GM23248 (cell line): ENCODE measurements at places on chromosomes 5 and 9. TPM values are rescaled to one million over a fixed set of nuclear protein-coding genes. Genes with fewer than 3 reads are reported as not detected.

Gene LAMC3
- not detected in 2 replicates for total RNA-seq

Gene SOX30
- not detected in 2 replicates for total RNA-seq

Gene DEPDC1B
- total RNA-seq = 2.5 and 8.5 TPM in 2 replicates

Gene ADAMTS6
- 62.5 and 76.0 TPM in 2 replicates for total RNA-seq

DNA sequence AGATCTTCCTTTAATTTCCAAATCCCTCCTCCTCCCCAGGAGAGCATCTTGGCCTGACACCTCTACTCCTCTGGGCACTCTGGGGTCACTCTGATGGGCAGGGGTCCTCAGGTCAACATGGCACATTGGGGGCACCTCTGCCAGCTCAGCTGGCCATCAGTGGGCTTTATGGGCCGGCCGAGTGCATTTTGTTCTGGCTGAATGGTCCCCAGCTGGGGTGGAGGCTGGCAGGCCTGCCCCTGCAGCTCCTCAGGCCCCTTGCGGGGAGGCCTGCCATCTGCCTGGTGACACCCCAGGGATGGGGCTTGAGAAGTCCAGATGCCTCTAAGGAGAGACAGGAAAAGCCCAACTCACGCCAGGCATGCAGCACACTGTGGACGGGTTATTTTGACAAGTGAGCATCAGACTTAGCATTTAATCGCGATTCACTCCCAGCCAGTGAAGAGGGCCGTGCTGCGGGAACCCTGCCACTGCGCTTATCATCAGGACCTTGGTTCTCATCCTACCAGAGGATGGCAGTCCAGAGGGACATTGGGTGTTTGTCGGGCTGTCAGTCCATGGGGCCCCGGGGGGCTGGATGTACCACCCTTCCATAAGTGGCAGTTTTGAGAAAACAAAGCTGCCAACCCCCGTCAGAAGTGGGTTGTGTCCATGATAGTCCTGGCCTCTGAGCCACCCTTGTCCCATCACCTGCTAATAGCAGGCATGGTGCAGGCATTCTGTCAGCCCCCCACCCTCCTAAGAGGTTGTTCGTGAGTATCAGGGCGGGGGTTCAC is 21.7 kb downstream of the PHF2 start:
- H3K36me3 ChIP-seq = no peaks in the 10 kb centered on the region
- no peak overlapping the region for H3K4me3 ChIP-seq
- no peaks in the 10 kb centered on the region for H3K27me3 ChIP-seq

- H3K27ac ChIP-seq = no peak overlapping the region
- DNase-seq = no peak
- H3K36me3 ChIP-seq = no peaks in the 10 kb centered on the region
- 0 out of 2 replicates have a peak, but pooled peaks cover 7% of the 10 kb centered on the region for H3K27me3 ChIP-seq
- H3K4me1 ChIP-seq = no peaks in the 10 kb centered on the region
Measured at GRCh38 chr9:13878241-13878711, 435.7 kb downstream of the NFIB start.

GRCh38 chr9:116416421-116416820 is 262.8 kb downstream of the PAPPA start:
- no peak overlapping the region for H3K27ac ChIP-seq
- peaks cover 3% of the 10 kb centered on the region; the same call in 1 of the 2 replicates for H3K4me1 ChIP-seq
- no peaks in the 10 kb centered on the region for H3K27me3 ChIP-seq
- DNase-seq = no peak

DNA sequence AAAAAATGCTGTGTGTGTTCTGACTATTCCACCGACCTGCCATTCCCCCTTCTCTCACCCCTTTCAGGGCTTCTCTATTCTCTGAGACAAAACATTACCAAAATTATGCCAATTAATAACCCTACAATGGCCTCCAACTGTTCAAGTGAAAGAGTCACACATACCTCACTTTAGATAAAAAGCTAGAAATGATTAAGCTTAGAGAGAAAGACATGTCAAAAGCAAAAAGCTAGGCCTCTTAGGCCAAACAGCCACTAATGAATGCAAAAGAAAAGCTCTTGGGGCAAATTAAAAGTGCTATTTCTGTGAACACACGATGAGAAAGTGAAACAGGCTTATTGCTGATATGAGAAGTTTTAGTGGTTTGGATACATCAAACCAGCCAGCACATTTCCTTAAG is 279.6 kb upstream of the GRAMD2B start:
- H3K36me3 ChIP-seq = no peaks in the 10 kb centered on the region
- H3K4me3 ChIP-seq = no peak overlapping the region
- DNase-seq = no peak
- H3K27me3 ChIP-seq = no peaks in the 10 kb centered on the region
- no peak overlapping the region for H3K27ac ChIP-seq

DNA sequence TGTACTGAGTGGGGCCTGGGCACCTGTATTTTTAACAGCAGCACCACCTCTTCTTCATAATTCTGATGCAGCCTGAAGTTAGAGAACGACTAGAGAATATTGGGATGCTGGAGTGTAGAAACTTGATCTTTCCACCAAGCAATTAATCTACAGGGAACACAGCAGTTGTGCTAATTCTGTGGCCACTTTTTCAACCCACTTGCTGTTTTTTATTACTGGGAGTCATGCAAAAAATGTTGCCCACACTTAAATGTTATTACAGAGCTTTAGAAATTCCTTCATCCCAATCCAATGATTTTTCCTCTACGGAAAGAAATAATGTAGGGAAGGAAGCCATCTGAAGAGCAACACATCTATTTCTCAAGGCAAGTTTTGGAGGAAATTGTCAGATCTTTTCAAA is 190.9 kb upstream of the TUT7 start:
- H3K36me3 ChIP-seq = no peaks in the 10 kb centered on the region
- H3K4me3 ChIP-seq = no peak overlapping the region
- H3K27ac ChIP-seq = no peak overlapping the region

DNA sequence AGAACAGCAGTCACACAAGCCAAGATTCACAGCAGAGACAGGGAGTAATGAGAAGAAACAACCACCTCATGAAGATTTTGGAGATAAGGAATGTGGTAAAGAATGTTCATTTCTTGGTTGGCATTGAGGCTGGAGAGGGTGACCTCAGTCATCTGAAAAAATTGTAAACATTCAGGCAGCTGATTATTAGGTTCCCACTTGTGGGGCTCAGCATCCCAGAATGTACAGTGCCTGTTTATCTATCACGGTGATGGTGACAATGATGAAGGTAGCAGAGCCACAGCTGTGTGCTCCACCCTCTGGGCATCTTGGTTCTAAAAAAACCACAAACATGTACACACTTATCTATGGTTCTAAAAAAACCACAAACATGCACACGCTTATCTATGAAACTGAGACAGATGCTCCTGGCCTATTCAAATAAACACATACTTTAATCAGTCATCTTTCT is 143.9 kb upstream of the MOCS2 start:
- DNase-seq = peak; percentile 65
- H3K4me3 ChIP-seq = no peak overlapping the region
- peaks cover 55% of the 10 kb centered on the region for H3K4me1 ChIP-seq
- no peaks in the 10 kb centered on the region for H3K27me3 ChIP-seq
- no peaks in the 10 kb centered on the region for H3K36me3 ChIP-seq

DNA sequence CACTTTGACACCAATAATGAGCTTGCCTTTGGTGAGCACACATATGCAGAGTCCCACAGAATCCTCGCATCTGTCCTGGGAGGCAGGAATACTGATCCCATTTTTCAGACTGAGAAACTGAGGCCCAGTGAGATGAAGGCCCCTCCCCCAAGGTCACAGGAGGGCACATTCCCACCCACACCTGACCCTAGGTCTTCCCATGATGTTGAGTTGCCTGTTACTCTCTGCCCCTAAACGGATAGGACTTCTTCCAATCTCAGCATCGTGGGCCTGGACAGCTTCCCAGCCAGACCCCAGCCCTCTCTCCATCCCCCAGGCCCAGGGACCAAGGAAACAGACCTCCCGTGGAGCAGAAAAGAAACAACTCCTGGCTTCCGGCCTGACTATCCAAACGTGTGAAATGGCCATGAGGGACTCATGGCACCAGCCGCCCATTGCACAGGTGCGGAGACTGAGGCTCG is 877 bp downstream of the SH3GLB2 start:
- peak overlapping the region; percentile 72 for H3K4me3 ChIP-seq
- no peaks in the 10 kb centered on the region for H3K36me3 ChIP-seq

- no peaks in the 10 kb centered on the region for H3K27me3 ChIP-seq
- DNase-seq = no peak
- H3K36me3 ChIP-seq = no peaks in the 10 kb centered on the region
- peak overlapping the region; percentile 37 for H3K27ac ChIP-seq
Measured at GRCh38 chr5:65014769-65015168, 246.0 kb downstream of the CWC27 start.

DNA sequence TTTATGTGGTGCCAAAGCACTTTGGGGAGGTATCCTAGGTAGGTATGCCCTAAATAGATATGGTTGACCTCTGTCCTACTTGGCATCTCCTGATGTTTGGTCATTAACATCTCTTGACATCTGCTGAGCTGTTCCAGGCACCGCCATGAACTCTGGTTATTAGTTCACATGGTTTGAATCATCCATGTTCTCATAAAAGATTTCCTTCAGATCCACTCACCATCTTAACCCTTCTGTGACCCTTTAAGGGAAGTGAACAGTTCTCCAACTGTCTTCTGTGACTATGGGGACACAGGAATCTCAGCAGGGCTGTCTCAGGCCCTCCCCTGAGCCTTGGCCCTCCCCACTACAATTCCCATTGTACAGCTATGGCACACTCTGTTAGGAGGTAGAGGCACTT is 167.7 kb downstream of the CDH6 start:
- peaks cover 60% of the 10 kb centered on the region for H3K4me1 ChIP-seq
- H3K27ac ChIP-seq = peak overlapping the region; percentile 87

DNA sequence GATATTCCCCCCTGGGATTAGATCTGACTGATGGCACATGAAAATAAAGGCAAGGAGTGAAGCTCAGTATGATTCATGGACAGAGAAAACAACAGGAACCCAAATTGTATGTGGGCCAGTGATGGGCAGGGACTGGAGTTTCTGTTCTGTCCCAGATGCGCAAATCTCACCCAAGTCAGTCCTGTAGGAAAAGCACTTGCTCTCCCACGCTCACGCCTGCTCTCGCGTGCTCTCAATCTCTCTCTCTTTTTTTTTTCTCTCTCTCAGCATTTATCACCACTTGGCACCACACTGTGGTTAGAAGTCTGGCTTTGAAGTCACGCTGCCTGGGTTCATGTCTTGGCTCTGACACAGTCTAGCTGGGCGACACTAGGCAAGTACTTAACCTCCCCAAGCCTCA is 106.5 kb upstream of the LRRTM2 start:
- H3K27ac ChIP-seq = peak overlapping the region; percentile 76
- H3K4me1 ChIP-seq = peaks cover 40% of the 10 kb centered on the region
- DNase-seq = peak; percentile 78

- H3K4me1 ChIP-seq = 0 out of 2 replicates have a peak, but pooled peaks cover 5% of the 10 kb centered on the region
- no peaks in the 10 kb centered on the region for H3K36me3 ChIP-seq
- no peak overlapping the region for H3K27ac ChIP-seq
- no peak overlapping the region for H3K4me3 ChIP-seq
- H3K27me3 ChIP-seq = no peaks in the 10 kb centered on the region
Measured at GRCh38 chr5:50710838-50711237, 44.4 kb downstream of the PARP8 start.

DNA sequence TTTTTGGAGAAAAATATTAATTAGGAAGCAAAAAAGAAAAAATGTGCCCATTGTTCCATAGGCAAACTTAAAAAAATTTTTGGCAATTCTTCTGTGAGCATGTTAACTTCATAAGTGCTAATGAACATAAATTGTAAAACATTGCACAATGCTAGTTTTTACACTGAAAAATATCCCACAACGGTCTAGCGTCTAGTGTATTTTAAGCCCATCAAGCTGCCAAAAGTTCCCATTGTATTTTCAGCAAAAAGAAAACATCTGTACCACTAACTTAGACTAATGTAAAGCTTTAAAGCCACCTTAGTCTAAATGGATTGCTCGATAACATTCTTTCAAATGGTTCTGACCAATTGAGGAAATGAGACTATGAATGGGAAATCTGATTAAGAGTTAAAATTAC is 2.8 kb downstream of the NR6A1 start:
- peaks cover 67% of the 10 kb centered on the region for H3K27me3 ChIP-seq
- DNase-seq = no peak
- H3K36me3 ChIP-seq = no peaks in the 10 kb centered on the region

DNA sequence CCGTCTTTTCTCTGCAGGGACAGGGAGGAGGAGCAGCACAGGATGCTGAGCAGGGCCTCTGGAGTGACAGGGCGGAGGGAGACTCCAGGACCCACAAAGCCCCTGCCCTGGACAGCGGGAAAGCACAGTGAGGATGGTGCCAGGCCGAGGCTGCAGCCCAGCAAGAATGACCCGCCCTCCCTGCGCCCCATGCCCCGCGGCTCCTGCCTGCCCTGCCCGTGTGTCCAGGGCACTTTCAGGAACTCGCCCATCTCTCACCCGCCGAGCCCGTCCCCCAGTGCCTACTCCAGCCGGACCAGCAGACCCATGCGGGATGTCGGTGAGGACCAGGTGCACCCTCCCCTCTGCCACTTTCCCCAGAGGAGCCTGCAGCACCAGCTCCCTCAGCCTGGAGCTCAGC is 9.1 kb upstream of the EXOC3 start:
- H3K4me3 ChIP-seq = no peak overlapping the region
- DNase-seq = no peak
